ENCODE measurements at places on chromosomes 6 and 20.

DNA sequence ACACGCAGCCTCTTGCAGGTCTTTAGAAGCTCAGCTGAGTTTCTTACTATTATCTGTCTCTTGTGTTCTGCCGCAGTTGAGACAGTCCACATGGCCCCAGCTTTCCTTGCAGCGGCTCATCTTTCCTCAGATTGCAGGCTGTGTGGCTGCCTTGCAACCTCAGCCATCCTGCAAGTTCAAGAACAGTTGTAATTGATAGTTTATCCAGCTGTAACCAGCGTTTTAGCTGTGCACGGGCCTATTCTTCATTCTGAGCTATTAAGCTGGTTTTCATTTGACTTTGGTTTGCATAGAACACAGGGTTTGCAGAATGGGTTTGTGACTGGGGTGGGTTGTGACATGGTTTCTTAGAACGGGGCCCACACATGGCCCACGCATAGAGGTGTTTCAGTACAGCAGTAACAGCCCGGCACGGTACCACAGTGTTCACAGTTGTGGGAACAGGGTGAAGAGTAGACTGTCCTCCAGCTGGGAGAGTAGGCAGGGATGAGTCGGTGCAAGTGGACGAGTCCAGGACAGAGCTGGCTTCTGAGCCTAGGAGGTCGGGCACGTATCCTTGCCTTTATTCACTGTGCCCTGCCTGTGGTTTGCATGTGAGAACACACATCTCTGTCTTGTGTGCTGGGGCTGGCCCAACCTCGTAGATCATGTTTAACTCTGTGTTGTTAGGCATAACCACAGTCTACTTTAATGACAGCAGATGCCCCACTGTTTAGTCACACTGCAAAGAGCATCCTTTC lies 89.2 kb downstream of the RPP40 start:
- DNase-seq, result peak; percentile 81

GRCh38 chr20:59708326-59708725 lies 104.0 kb downstream of the PHACTR3 start:
- no peak for DNase-seq

DNA sequence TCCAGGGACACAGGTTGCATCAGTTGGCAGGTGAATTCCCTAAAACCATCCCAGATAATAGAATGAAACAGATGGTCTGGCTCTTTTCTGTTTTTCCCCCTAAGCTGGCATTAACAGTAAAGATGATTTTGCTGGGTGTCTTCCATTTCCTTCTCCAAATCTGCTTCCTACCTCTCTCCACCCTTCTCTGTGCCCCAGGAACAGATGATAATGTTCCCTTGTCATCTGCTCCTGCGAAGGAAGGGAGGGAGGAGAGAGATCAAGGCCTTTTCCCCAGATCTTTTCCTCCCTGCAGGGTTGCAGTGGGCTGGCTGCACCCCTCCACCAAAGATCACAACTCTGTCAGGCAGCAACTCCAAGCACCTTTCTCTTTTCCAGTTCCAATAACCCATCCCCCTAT lies 156.5 kb upstream of the PRDM1 start:
- no peak for DNase-seq

GRCh38 chr6:10413262-10413849 lies 1.5 kb downstream of the TFAP2A start:
- no peak for DNase-seq

- DNase-seq, result no peak
These were observed 410.2 kb downstream of the CDC5L start for GRCh38 chr6:44797746-44798145.

- DNase-seq, result no peak
These were observed 101.5 kb downstream of the ARID1B start for GRCh38 chr6:156878681-156879080.

DNA sequence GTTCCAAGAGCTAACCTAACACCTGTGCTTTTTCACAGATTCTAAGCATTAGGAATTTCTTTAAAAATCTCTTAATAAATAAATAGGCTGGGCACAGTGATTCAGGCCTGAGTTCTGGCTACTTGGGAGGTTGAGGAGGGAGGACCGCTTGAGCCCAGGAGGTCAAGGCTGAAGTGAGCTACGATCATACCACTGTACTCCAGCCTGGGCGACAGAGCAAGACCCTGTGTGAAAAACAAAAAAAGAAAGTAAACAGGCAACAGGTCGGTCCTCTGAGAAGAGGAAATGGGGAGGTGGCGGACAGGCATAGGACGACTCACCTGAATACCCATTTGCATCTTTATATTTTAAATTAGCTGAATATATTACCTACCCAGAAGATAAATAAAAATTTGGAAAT lies 26.5 kb downstream of the GMDS start:
- DNase-seq, result no peak

- no peak for DNase-seq
These were observed 7.6 kb downstream of the GNAS-AS1 start for GRCh38 chr20:58843128-58843556.

- DNase-seq, result peak; percentile 95
These were observed 121.0 kb downstream of the BCAS1 start for GRCh38 chr20:53949319-53949839.

DNA sequence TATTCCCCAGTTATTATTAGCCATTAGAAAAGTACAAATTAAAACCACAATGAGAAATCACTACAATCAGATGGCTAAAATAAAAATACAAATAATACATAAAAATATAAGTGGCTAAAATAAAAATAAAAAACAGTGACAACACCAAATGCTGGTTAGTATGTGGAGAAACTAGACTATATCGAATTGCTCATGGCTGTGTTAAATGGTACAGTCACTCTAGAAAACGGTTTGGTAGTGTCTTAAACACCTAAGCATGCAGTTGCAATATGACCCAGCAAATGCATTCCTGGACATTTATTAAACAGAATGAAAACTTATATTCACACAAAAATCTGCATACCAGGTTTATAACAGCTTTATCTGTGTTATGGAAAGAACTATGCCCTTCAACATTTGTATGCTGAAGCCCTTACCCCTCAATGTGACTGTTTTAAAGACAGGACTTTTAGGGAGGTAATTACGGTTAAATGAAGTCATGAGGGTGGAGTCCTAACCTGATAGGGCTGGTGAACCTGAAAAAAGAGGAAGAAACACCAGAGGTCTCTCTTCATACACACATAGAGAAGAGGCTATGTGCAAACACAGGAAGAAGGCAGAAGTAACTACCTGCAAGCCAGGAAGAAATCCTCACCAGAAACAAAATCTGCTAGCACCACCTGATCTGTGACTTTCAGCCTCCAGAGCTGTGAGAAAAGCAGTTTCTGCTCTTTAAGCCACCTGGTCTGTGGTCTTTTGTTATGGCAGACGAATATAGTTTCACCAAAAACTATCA lies 84.9 kb downstream of the ASCC3 start:
- DNase-seq, result no peak

- DNase-seq, result peak; percentile 34
These were observed 11.3 kb upstream of the TFAP2A start for GRCh38 chr6:10425975-10426780.

DNA sequence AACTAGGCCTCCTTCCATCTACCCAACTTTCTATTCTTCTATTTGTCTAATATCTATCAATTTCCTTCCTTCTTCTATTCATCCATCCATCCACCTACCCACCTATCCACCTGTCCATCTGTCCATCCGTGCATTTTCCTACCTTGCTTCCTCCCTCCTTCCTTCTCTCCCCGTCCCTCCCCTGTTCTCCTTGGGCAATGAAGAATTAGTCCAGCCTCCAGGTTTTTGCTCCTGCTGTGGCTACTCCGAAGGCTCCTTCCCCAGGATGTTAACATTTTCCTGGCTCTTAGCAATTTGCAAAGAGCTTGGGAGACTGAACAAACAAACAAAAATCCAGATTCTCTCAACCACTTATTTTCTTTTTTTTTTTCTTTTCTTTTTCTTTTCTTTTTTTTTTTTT lies 81.6 kb downstream of the KCNB1 start:
- DNase-seq, result peak; percentile 39

DNA sequence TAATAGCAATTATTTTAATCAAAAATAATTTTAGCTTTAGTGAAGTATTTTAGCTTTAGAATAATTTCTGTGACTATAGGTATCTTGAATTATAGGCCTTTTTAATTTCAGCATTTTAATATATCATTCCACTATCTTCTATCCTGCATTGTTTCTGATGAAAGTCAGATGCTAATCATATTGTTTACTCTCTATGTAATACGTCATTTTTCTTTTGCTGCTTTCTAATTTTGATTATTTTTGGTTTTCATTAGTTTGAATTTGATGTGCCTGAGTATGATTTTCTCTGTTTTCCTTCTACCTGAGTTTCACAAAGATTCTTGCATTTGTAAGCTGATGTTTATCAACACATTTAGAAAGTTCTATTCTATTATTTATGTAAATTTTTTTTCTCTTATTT lies 17.4 kb upstream of the ADGRG6 start:
- DNase-seq, result no peak

- no peak for DNase-seq
These were observed 79.2 kb upstream of the MRAP2 start for GRCh38 chr6:83954371-83954770.

DNA sequence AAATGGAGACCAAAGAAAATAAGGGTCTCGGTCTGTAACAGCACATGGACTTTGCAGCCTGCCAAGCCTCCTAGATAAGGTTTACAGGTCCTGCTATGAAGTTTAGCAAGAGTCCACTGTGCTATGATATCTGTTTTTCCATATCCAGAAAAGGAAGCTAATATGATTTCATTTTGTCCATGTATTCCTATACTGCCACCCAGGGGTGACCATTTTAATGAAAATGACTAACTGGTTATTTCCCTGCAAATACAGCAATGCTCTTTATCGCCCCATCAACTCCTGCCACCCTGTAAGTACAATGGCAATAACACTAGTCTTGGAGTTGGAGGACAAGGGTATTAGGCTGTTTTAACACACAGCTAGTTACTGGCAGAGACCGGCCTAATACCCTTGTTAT lies 115.2 kb upstream of the GLP1R start:
- peak; percentile 20 for DNase-seq

GRCh38 chr6:7909323-7910276 lies 988 bp downstream of the TXNDC5 start:
- DNase-seq, result peak; percentile 59

Measured in fibroblast of skin of back (primary cell).